ENCODE measurements at places on chromosomes 3 and 15.

- no peak for DNase-seq
Observed at GRCh38 chr3:73365756-73366397, 258.9 kb downstream of the PDZRN3 start.

- DNase-seq = no peak
Observed at GRCh38 chr3:71087143-71088018, 496.1 kb downstream of the FOXP1 start.

GRCh38 chr3:61414456-61414855, 146.9 kb upstream of the PTPRG start:
- DNase-seq = no peak

DNA sequence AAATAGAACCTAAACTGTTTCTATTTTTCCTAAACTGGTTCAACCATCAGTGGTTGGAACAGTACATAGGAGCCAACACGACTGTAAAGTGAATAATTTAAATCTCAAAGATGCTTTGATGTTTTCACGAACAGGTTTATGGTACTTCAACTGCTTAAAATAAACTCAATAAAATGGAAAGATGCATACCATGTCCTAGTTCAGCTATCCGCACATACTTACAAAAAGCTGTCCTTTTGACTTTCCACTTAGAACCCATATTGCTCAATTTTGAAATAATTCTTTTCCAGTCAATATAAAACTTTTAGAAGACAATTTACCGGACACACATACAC, 902 bp downstream of the CMTM6 start:
- DNase-seq = no peak

DNA sequence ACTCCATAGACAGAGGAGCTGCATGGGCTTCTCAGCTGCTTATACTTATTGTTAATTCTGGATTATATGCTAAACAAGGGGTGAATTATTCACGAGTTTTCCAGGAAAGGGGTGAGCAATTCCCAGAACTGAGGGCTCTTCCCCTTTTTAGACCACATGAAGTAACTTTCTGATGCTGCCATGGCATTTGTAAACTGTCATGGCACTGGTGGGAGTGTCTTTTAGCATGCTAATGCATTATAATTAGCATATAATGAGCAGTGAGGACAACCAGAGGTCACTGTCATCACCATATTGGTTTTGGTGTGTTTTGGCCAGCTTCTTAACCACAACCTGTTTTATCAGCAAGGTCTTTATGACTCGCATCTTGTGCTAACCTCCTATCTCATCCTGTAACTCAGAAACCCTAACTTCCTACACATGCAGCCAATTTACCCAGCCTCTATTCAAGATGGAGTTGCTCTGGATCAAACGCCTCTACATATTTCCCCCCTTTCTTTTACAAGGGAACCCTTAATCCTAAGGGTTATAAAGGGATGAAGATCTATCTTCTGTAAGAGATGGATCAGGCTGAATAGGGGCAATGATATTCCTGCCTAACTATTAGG, 12.1 kb upstream of the DMXL2 start:
- DNase-seq = no peak

DNA sequence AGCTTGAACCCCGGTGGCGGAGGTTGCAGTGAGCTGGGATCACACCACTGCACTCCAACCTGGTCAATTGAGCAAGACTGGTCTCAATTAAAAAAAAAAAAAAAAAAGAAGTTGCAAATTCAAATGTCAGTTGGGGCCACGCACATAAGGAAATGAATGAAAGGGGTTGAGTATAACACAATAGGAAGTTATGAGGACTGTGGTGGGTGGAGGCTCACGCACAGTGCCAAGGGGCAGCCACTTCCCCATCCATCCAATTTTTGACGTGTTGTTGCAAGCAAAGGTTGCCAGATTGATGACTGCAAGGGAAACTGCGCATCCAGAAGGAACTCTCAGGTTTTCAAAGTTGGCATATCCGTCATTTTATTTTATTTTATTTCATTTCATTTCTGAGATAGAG, 532.2 kb downstream of the NTRK3 start:
- no peak for DNase-seq

DNA sequence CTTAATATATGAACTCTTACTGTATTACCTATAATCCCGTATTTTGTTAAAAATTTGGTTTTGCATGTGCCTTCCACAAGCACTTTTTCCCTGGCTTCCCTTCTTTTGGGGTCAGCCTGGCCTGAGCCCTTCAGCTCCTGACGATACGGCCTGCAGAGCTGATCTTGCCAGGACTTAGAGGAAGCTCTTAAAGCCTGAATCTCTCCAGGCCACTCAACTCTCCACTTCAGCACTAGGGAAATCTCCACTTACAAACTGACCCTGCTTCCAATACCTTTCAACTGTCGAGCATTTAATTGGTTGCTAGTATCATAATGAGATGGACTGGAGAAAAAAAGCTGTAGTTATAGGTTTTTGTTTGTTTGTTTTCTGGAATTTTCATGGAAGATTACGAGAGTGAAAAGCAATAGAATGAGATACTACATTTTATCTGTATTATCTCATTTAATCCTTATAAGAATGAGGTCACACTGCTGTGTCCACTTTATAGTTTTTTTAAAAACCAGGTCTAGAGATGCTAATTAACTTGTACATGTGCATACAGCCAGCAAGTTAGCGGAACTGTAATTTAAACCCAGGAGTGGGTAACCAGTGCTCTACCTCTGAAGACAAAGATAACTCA, 54.8 kb downstream of the ZBTB38 start:
- no peak for DNase-seq

DNA sequence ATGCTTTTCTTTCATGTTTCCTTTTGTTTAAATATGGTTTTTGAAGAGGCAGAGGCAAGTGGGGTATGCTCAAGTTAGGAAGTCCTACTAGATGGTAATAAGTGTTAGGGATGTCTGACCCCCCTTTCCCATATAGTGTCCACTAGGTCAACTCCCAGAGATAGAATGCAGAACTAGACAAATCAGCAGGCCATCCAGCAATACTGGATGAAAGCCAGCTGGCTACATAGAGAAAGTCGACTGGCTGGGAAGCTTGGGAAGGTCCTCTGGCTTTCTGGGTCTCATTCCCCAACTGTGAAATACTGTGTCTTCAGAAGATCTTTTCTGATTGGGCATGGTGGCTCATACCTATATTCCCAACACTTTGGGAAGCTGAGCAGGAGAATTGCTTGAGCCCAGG, 113.8 kb downstream of the SNRK start:
- DNase-seq = no peak

DNA sequence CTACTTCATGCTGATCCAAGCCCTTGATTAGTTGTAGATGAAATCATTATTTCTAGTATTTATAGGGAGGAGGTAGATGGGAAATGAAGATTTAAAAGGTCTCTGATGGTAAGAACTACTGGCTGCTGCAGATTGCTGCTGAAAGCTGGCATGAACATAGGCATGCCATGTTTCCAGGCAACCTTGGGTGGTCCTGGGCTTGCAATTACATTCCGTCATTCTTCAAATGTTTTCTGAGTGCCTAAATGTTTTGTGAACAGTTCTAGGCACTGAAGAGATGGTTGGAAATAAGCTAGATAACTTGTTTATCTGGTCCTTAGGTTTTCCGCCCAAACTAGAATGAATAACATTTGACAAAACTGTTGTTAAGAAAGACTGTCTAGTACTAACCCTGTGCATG, 95.8 kb downstream of the KCNAB1 start:
- no peak for DNase-seq

GRCh38 chr3:165195640-165196576, at the start of gene SLITRK3:
TSS of gene SLITRK3 (minus strand) at chr3:165196384. CDS start at chr3:165190830, 5,554 bp downstream.
- no peak for DNase-seq

- DNase-seq = no peak
Observed at GRCh38 chr3:186520957-186521842, 23.0 kb downstream of the CRYGS start.

DNA sequence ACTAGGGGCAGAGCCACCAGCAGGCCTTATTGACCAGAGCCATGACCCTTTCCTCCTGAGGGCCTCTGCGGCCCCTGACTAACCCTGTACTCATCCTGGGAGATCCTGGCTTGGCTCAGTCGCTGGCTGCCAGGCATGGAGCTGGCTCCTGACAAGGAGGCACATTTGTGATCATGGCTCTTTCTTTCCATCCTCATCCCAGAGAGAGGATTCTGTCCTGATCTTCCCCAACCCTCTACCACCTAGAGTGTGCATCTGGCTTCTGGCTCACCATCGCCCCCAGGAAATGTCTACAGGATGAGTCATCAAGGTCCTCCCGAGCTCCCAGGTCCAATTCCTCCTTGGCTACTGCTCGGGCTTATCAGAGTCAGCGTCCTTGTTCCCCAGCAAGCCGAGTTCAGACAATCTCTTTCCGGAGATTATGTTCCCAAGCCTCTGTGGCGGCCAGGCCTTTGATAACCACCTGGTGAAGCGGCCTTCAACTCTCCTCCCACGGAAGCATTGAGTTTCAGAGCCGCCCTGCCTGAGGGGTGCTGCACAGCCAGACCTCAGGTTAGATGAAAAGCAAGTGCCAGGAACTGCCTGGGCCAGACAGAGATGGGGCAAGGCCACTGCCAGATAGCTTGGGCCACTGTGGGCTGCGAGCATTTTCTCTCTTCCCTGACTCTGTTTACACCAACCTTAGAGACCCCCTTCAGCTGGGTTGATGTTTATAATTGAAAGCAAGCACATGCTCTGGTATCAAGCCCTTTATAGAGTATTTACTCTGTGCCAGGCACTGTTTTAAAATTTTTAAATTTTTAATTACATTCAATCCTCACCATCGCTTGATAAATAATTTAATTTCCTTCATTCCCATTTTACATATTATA, 44.3 kb upstream of the MRPS22 start:
- no peak for DNase-seq

- no peak for DNase-seq
Observed at GRCh38 chr3:43214616-43215015, 71.7 kb upstream of the SNRK start.

DNA sequence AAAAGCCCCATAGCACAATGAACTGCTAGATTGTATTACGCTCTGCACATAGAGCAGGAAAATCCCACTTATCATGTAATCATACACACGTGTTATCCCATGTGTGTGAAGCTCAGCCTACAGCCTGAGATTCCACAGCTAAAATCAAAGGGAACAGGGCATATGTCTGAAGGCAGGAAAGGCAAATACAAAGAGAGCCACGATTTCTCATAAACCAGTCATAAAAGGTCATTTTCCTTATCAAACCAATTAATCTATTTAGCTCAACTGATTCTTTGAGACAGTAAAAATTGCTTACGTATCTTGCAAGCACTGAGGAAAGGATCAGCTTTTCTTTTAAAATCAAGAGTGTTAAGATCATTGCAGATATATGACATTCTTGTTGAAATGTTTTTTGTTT, 199.5 kb upstream of the TBL1XR1 start:
- no peak for DNase-seq

- no peak for DNase-seq
Observed at GRCh38 chr3:108380128-108380795, 83.9 kb downstream of the HHLA2 start.

GRCh38 chr3:177141899-177142646, 55.2 kb downstream of the TBL1XR1 start:
- DNase-seq = no peak

GRCh38 chr15:90037961-90038631, 37.0 kb downstream of the ZNF710 start:
- no peak for DNase-seq

- DNase-seq = no peak
Observed at GRCh38 chr3:138687236-138687635, 78.7 kb downstream of the FAIM start.

DNA sequence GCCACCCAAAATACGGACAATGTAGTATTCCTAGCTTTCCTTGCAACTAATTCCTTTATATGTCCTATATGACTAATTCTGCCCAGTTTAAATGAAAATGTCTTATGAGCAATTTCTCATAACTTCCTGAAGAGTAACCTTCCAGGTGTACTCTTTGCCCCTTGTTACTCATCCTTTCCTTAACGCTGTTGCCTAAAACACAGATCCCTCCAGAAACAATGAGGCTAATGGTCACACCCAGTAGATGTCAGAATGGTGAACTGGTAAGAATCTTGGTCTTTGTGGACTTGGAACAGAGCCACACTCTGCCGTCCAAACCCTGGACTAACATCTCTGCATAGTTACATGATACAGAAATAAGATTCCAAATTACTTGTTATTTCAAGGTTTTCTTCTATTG, 497.9 kb downstream of the IGSF11 start:
- DNase-seq = no peak

DNA sequence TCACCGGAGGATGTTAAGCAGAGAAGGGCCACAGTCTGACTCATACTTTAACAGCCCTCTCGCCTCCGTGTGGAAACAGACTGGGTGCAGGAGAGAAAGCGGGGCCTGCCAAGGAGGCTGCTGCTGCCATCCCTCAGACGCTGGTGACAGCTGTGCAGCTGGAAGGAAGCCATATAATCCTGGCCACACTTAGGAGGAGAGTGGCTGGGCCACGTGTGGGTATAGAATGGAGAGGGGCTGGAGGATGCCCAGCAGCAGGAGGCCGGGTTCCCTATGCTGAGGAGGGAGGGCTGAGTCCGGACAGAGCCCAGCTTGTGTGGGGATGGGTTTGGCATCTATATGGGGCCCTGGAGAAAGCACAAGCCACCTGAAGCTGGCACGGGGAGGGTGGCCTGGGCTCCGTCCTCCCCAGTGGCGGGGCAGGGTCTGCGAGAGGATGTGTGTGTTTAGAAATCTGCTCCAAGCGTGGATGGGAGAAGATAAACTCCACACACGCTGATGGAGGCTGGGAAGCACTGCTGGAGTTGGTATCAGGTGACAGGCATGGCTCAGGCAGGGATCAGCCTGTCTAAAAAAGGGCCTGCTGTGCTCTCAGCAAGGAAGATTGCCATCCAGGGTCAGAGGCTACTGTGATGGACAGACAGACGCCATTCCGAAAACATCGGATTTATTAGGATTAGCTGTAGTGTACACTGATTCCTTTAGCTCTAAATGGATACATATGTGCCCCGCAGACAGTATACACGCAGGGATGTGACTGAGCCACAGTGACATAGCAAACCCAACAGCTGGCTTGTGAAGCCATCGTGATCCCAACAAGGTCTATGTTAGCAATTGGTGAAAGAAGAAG, 15.9 kb downstream of the ABTB1 start:
- DNase-seq = no peak

GRCh38 chr3:160226026-160226907, 1.0 kb downstream of the C3orf80 start:
- DNase-seq = no peak

DNA sequence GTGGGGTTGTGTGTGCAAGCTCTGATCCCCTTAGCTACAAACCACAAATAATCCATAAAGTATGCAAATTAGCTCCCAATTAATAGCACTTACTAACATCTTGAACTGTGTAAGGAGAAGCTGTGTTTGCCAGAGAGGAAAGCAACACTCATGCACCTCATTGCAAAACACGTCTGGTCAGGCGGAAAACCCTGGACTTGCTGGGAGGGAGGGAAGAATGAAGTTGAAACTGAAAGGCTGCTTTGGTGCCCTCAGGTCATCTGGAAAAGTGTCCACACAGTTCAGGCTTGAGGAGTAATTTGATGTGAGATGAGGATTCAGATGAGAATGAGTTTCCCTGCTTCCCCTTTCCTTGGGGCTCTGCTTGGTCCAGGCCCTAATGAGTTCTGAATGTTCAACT, 185.5 kb upstream of the ANKRD28 start:
- no peak for DNase-seq
